ENCODE measurements at places on chromosomes 16 and 17. TPM values are rescaled to one million over a fixed set of nuclear protein-coding genes. Genes with fewer than 3 reads are reported as not detected.

- DNase-seq = no peak
Measured at GRCh38 chr17:79106958-79107357, 32.3 kb downstream of the ENGASE start.

DNA sequence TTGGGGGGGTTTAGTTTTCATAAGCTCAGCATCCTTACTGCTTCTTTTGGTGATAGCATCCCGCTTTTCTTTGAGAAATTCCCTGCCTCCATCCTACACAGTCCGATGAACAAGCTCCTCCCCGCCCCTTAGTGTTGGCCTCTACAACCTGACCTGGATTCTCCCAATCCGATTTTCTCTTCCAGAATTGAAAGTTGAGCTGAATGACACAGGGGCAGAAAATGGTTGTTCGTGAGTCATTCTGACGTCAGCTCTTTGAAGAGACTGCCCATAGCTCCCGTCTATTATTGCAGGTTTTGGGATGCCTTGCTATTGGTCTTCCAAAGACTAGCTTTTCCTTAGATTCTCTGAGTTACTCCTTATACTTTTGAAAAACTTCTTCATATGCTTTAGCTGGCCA lies 279.7 kb downstream of the SLC39A11 start:
- no peak for DNase-seq

The CLDN7 gene
- 1.5 TPM for total RNA-seq

DNA sequence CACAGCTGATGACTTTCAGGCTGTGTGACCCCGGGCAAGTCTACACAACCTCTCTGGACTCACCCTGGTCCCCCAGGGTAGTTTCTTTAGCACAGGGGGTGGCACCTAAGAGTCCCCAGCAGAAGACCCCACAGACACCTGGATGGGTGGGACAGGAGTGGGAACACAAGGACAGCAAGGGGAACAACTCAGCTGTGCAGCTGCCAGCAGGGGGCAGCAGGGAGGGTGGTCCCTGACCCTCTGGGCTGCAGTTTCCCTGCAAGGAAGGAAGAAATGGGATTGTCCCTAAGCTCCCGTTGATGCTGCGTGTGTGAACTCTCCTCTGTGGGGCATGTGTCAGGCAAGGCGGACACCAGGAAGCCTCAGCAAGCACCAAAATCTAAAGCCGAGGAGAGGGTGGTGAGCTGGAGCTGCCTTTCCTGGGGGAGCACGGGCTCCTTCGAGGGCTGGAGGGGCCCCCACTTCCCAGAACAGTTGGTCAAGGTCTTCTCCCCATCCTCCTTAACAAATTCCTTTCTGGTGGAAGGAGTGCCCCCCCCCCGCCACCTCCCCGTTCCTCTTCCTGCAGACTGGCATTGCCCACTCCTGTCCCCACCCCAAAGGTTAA lies 24.1 kb upstream of the CDH5 start:
- DNase-seq = no peak

DNA sequence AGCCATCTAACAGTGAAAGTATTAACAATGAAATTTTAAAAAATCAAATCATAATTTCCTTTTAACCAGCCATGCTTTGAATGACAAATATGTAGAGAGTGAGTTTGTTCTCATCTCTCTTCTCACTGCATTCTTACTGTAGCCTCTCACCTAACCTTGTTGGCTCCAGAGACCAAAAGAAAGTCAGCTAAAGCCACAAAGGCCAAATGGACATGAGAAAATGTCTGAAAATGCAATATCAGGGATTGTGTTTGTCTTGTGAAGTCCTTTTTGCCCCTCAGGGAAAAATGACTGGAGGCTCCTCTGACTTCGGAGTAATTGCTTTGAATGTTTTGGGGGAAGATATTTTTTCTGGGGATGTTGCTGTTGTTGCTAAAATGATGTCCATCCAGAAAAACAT lies 166.3 kb downstream of the SLC39A11 start:
- DNase-seq = no peak

DNA sequence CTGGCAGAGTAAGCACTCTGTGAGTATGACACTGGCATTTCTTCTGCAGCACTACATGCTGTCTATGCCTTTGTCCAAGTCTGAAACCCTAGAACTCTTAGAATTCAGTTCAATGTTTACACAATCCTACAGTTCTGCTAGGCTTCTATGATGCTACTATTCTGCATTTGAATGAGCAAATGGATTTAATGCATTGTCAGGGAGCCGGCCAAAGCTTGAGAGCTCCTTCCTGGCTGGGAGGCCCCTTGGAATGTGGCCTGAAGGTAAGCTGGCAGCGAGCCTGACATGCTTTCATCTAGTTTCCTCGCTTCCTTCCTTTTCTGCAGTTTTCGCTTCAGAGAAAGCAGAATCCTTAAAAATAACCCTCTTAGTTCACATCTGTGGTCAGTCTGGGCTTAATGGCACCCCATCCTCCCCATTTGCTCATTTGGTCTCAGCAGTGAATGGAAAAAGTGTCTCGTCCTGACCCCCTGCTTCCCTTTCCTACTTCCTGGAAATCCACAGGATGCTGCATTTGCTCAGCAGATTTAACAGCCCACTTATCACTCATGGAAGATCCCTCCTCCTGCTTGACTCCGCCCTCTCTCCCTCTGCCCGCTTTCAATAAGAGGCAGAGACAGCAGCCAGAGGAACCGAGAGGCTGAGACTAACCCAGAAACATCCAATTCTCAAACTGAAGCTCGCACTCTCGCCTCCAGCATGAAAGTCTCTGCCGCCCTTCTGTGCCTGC lies at the start of gene CCL2:
CCL2 (plus strand) TSS at position 635 of the 730 bp plus-strand sequence; CDS start at position 700, 65 bp downstream.
- DNase-seq = no peak

The G6PC1 gene
- not detected for total RNA-seq

- no peak for DNase-seq
Measured at GRCh38 chr16:12679660-12680272, 123.9 kb downstream of the CPPED1 start.

- DNase-seq = peak; percentile 26
Measured at GRCh38 chr17:60971515-60972369, 294.1 kb downstream of the BCAS3 start.

The KLHL36 gene
- total RNA-seq = 50.5 TPM

The TEDC2 gene
- 20.9 TPM for total RNA-seq

GRCh38 chr16:69396187-69397061 lies 10.6 kb upstream of the TERF2 start:
- DNase-seq = no peak

- DNase-seq = no peak
Measured at GRCh38 chr17:45006927-45007461, 38.9 kb upstream of the C1QL1 start.

DNA sequence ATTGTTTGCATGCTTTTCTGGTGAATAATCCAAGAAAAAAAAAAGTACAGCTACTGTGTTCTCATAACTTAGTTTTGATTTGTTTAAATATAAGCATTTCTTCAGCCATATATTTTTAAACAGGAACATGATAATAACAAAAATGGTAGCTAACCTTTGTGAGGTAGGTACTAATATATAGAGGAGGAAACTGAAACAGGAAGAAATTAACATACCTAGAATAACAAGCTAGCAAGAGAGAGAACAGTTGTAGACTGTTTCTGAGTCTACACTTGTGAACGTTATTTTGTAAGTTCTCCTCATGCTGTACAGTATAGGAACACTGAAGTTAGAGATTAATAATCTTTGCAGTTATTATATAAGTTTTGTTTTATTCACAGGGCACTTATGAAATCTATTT lies 49.3 kb downstream of the NSRP1 start:
- no peak for DNase-seq

The ZNF469 gene
- total RNA-seq = 0.54 TPM

DNA sequence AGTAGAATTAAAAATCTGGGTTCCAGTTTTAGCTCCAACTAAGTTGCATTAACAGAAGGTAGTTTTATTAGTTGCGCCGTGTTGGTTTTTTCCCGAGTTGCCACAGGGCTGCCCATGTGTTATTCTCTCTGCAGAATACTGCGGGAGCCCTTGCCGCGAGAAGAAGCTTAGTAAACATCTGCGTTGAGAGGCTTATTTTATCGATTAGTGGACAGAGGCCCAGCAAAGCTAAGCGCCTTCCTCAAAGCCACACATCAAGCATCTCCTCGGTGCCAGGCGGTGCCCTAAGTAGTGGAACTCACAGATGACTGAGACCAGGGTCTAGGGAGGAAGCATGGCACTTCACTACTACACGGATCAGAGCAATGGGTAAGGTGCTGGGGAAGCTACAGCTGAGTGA lies 212.3 kb upstream of the IRX5 start:
- no peak for DNase-seq

The CCL15 gene
- not detected for total RNA-seq

DNA sequence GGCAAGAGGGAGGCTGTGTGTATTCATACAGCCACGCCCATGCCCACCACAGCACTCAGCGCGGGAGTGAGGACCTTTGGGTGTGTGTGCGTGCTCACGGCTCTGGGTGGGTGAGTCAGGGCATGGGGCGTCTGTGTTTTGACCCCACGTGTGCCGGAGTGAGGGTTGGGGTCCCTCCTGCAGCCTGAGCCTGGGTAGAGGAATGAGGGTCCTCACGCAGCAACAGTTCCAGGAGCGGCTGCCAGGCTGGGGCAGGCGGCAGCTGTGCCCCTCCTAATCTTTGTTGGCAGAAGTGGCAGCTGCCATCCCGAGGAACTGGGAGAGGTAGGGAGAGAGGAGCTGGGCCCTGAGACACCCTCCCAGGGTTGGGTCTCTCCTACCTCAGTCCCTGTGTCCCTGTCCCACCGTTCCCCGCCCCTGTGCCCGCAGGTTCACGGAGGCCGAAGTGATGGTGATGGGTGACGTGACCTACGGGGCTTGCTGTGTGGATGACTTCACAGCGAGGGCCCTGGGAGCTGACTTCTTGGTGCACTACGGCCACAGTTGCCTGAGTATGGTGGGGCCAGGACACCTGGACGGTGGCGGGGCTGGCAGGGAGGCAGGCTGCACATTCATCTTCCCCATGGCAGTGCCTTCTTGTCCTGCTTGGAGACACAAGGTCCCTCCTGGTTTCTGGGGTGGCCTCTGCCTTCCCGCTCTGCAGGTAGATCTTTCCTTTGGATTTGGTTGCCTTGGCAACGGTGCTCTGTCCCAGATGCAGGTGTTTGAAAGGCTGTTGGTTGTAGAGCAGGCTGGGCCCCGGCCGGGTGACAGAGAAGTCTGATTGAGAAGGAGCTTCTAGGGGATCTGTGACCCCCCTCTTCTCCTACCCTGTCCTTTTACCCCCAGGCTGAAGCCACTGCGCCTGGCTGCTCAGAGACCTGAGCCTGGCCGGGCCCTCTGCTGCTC lies 5.9 kb downstream of the DPH1 start:
- no peak for DNase-seq

DNA sequence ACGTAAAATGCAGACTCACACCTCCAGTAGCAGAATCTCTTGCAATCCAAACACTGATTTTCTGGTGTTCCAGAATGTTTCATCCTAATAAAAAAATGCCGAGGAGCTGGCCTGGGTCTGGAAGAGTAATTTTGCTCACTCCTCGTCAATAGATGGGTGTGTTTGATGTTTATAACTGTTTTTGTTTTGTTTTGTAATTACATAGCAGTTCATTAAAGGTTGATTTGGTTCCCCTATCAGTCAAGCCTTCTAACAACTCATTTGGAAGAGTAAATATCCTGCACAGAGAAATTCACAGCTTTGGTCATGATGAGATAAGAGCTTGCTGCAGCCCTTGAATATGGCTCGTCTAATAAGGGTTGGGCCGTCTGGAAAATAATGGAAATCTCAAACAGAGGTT lies 36.8 kb upstream of the ELAC2 start:
- no peak for DNase-seq

The ITGB3 gene
- 0.10 TPM for total RNA-seq

The GRAP gene
- 12.7 TPM for total RNA-seq

GRCh38 chr17:296379-296778 lies 56.2 kb downstream of the RPH3AL start:
- DNase-seq = no peak

DNA sequence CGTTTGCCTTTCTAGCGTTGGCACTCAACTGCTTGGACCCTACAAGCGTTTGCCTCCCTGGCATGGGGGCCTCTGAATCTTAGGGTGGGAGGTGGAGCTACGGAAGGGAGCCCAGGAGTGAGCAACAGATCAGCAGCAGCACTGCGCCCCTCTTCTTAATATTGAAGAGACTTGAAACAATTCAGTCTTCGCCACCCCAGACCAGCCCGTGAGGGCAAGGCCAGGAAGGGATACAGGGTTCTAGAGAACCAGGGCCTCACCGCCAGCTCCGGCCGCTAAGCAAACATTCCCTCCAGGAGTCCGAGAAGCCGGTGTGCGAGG lies 1.5 kb upstream of the GPRC5C start:
- no peak for DNase-seq

- no peak for DNase-seq
Measured at GRCh38 chr16:88527186-88527936, 42.8 kb upstream of the ZC3H18 start.

DNA sequence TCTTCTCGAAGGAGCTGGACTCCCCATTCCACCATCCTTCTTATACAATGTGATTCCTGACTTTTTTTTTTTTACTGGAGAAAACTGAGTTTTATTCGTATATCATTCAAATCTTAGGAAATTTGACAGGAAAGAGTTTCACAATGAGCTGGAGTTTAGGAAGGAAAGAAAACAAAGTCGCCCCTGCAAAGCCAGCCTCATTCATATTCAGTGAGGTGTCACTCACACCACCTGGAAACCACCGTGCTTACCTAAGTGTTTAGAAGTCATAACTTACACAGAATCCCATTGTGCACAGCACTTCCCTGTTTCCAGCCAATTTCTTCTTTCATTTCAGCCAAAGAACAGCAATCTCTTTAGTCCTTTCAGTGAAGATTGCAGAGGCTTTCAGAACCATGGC lies 90.3 kb upstream of the CHMP6 start:
- no peak for DNase-seq

The IL34 gene
- total RNA-seq = not detected

- no peak for DNase-seq
Measured at GRCh38 chr17:67569015-67569451, 148.7 kb upstream of the NOL11 start.

DNA sequence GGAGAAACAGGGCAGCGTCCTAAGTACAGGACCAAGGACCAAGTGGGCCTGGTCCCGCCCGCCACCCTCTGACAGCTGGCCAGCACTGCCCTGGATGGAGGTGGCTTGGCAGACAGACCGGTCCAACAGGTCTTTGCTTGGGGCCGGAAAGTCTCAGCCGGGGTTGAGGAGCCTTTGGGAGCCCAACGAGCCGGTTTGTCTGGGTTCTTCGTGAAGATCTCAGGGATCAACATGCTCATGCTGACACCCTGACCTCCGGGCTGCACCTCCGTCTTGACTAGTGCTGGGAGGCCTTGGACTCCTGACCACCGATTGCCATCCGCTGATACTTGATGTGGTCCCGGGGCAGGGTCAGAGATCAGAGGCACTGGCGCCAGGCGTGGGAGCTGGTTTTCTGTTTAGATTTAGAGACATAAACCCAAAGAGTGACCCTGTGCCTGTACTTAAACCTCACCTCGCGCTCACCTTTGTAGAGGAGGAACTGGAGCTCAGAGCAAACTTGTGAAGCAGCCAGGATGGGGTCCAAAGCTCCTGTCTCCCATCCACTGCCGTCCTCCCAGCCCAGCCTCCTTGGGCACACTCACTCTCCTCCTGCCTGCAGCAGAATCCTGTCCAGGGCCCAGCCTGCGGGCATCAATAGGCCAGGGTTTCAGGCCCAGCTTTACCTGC lies 92.1 kb upstream of the GSE1 start:
- DNase-seq = no peak

GRCh38 chr16:81695321-81696165 lies 83.5 kb upstream of the PLCG2 start:
- DNase-seq = no peak
